ENCODE measurements at places on chromosomes 6 and 20.

- no peak for DNase-seq
Observed at GRCh38 chr20:4154958-4155411, 139.6 kb upstream of the RNF24 start.

- DNase-seq, result no peak
Observed at GRCh38 chr6:155994086-155994485, 538.4 kb upstream of the NOX3 start.

GRCh38 chr20:13119583-13119982 lies 101.5 kb upstream of the ISM1 start:
- no peak for DNase-seq

- DNase-seq, result no peak
Observed at GRCh38 chr6:55617272-55617671, 38.3 kb upstream of the HMGCLL1 start.

DNA sequence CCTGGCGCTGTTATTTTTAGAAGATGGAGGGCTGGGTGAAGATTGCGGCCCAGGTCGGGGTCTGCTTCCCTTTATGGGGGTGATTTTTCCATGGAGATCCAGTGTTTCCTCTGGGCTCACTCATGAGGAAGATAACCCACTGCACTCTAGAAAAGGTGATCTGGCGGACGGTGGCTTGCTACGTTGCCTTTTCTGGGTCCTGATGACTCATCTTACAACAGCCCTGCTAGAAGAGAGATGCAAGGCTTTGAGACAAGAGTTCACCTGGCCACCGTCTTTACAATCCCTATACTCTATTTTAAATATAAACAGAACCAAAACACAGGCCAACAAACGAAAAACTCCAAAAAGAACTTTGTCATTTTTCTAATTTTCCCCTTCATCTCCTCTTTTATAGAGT lies 182.1 kb upstream of the EXOC2 start:
- no peak for DNase-seq

- no peak for DNase-seq
Observed at GRCh38 chr6:130259557-130259956, 36.8 kb upstream of the SAMD3 start.

GRCh38 chr20:6388671-6389197 lies 265.9 kb upstream of the FERMT1 start:
- DNase-seq, result no peak

- DNase-seq, result no peak
Observed at GRCh38 chr6:16747232-16748024, 13.8 kb downstream of the ATXN1 start.

GRCh38 chr6:6699741-6700367 lies 111.3 kb downstream of the LY86 start:
- DNase-seq, result no peak

GRCh38 chr6:5308066-5308465 lies 46.8 kb downstream of the FARS2 start:
- no peak for DNase-seq

DNA sequence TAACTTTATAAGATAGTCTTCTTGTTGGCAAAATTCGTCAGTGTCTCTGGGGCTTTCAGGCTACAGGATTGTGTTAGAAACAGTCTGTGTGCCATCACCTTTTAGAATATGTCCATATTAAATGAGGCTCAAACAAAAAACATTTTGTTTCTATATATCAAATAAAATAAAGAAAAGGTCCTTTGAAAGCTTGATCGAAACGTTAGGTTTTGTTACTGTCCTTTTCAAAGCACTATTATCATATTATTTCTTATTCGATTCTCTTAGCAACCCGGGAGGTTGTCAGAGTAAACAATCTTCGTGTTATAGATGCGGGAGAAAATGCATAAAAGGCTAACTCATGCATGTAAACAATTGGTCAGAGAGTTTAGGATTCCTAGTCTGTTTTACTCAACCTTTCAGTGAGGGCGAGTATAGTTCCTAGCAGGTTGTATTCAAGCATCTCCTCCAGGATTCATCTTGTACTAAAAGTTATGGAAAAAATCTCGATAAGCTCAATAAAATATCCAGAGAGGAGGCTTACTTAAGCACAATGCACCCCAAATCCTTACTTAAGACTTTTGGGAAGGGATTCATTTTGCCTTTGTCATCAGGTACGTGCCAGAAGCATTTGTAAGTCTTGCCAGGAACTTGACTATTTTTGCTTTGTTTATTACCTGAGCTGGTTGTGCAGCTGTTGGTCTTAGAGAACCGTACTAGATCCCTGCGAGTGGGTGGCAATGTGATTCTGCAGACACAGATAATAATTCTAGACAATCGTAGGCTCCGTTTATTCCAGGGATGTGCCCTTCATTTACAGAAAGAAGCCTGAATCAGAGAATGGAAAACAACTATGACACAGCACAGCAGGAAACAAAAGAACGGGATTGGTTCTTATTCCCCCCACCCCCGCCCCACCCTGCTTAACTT lies 159.6 kb upstream of the ZNF217 start:
- no peak for DNase-seq

DNA sequence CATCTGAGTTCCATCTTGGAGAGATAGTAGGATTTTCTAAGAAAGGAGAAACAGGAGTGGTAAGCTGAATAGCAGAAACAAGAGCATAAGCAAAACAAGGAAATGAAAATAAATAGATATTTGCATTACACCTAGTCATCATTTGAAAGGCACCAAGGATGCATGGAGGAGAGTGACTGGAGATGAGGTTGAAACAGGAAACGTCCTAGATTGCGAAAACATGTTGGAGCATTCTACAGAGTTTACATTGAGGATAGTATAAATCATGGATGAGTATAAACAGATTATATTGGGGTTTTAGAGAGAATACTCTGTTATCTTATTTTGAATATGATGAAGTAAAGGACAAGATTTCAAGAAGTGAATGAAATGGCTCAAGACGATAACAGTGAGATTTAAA lies 507.3 kb downstream of the EYS start:
- DNase-seq, result no peak

- DNase-seq, result no peak
Observed at GRCh38 chr6:118771253-118771652, 119.9 kb upstream of the CEP85L start.

DNA sequence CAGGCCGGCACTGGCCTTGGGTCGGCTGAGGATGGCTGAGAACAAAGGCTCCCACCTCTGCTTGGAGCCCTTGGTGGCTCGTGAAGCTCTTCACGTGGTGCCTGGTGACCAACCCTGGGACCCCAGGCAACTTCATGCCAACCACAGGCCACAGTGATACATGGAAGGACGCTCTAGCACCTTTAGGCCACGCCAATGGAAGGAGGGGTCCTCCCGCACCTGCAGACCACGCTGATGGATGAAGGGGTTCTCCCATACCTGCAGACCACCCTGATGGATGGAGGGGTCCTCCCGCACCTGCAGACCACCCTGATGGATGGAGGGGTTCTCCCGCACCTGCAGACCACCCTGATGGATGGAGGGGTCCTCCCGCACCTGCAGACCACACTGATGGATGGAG lies 62.5 kb downstream of the ERMARD start:
- no peak for DNase-seq

DNA sequence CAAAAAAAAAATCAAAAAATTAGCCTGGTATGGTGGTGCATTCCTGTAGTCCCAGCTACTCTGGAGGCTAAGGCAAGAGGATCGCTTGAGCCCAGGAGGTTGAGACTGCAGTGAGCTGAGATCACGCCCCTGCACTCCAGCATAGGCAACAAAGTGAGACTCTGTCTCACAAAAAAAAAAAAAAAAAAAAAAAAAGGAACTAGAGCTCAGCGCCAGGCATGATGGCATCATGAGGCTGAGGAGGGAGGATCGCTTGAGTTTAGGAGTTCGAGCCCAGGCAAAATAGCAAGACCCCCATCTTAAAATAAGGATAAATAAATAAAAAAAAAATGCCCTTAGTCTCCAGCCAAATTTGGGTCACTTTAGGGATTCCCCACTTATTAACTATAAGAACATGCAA lies 40.4 kb upstream of the PIM1 start:
- no peak for DNase-seq

DNA sequence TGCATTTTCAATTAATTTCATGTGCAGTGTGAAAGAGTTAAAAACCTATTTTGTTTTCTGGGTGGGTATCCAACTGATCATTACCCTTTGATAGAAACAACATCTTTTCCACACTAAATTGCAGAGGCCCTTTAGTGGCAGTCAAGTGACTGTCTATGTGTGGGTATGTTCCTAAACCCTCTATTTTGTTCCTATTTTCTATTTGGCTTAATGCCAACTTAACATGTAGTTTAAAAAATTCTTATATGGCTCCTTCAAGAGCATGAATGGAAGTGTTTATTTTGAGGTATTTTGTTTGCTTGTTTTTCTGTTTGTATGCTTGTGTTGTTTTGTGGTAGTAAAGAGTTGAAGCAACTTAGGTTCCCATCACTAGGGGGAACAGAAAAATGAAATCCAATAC lies 19.9 kb downstream of the TREM1 start:
- no peak for DNase-seq

- DNase-seq, result no peak
Observed at GRCh38 chr6:80341330-80341729, 234.9 kb downstream of the BCKDHB start.

GRCh38 chr20:41650231-41650948 lies 32.2 kb upstream of the CHD6 start:
- DNase-seq, result no peak

DNA sequence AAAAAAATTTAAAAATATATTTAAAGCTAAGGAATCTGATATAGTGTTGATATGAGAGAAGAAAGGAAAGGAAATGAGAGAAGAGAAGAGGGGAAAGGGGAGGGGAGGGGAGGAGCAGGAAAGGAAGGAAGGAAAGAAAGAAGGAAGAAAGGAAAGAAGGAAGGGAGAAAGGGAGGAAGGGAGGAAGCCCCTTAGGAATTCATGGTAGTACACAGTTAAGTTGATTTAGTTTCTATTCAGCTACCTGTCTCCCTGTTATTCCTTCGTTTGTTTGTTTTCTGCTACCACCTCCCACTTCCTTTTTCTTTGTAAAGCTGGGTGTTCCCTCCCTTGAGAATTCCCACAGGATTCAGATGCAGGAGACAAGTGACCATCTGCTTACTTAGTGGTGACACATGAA lies 1025.4 kb upstream of the FLRT3 start:
- DNase-seq, result no peak

DNA sequence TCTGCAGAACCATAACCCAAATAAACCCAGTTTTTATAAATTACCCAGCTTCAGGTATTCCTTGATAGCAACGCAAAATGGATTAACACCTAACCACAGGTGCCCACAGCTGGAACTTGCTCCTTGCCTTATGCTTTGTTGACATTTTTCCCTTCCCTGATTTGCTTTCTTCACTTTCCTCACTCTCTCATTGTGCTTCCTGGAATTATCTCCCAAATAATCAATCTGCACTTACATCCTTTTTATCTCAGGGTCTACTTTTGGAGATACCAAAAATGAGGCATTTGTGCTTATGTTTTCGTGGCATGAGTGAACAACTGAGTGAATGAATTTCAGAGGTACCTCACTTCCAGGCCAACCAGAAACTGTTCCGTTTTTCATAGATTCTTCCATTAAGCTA lies 374.3 kb downstream of the DOK5 start:
- no peak for DNase-seq

- no peak for DNase-seq
Observed at GRCh38 chr6:8269872-8270454, 165.4 kb downstream of the SLC35B3 start.

GRCh38 chr6:34560366-34561226 lies 4.5 kb upstream of the SPDEF start:
- no peak for DNase-seq

DNA sequence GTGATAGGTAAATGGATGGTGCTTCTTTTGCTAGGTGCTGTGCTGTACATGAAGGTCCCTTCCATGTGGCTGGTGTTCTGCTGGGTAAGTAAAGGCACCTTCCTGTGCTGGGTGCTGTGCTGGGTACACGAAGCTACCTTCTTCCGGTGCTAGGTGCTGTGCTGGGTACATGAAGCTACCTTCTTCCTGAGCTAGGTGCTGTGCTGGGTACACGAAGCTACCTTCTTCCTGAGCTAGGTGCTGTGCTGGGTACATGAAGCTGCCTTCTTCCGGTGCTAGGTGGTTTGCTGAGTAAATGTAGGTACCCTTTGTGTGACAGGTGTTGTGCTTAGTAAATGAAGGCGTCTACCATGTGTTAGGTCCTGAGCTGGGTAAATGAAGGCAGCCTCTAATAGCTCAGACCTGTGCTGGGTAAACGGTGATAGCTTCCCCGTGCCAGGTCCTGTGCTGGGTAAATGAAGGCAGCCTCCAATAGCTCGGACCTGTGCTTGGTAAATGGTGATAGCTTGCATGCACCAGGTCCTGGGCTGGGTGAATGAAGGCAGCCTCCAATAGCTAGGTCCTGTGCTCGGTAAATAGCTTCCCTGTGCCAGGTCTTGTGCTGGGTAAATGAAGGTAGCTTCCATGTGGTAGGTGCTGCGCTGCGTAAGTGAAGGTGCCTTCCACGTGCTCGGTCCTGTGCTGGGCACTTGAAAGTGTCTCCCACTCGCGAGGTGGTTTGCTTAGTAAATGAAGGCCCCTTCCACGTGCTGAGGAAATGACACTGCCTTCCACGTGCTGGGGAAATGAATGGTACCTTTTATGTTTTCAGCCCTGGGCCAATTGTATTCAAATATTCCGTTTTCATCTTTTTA lies 115.5 kb downstream of the ERMARD start:
- DNase-seq, result no peak

DNA sequence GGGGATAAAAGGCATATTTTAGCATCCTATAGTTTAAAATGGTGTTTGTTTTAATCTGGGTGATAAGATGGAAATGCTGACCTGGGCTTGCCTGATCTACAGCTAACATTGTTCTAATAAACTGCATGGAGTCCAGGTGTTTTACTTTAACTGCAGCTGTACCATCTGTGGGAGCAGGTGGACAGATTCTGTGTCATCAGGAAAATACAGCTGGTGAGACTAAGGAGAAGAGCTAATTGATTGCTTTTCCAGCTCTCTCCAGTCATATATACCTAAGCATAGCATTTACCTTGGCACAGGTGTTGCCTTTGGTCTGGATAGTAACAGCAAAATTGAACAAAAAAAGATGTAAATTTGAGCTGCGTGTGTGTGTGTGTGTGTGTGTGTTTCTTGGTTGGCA lies 31.6 kb downstream of the CBFA2T2 start:
- no peak for DNase-seq

GRCh38 chr6:16437984-16438383 lies 199.6 kb downstream of the GMPR start:
- no peak for DNase-seq

GRCh38 chr6:144265390-144265789 lies 19.7 kb upstream of the UTRN start:
- DNase-seq, result no peak

DNA sequence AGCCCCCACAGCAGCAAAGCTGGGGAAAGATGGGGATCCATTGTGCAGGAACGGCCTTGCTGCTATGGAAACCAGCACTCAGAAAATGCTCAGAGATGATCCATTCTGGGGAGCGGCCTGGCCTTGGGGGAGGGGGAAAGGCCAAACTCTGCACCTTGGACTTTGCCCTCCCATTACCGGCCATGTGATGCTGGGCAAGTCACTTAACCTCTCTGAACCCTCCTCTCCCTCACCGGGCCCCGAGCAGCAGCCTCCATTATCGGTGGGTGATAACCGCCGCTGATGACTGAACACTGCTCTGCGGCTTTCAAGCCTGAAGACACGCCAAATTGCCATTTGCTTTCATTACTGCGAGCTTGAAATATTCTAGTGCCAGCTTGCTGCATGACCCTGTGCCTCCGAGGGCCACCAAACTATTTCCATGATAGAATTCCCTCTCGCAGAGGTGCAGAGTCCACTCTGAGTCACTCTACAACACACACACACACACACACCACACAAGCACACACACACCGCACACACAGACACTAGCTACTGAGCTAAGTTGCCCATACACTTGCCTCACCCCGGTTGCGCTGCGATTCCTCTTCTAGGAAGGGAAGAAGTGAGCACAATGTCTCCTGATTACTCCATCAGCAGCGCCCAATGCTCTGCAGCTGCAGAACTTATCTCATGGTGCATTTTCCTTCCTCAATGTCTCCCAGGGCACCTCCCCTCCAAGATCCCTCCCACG lies 20.6 kb upstream of the SIRPA start:
- DNase-seq, result no peak
